RPMI8226 (cell line): ENCODE measurements at places on chromosomes 2 and 18.

GRCh38 chr2:231930593-231931281, 4.5 kb upstream of the NPPC start:
- no peak for DNase-seq

- no peak for DNase-seq
Observed at GRCh38 chr2:119372778-119373568, 6.2 kb downstream of the DBI start.

GRCh38 chr2:231369580-231370428, 25.7 kb upstream of the B3GNT7 start:
- no peak for DNase-seq

DNA sequence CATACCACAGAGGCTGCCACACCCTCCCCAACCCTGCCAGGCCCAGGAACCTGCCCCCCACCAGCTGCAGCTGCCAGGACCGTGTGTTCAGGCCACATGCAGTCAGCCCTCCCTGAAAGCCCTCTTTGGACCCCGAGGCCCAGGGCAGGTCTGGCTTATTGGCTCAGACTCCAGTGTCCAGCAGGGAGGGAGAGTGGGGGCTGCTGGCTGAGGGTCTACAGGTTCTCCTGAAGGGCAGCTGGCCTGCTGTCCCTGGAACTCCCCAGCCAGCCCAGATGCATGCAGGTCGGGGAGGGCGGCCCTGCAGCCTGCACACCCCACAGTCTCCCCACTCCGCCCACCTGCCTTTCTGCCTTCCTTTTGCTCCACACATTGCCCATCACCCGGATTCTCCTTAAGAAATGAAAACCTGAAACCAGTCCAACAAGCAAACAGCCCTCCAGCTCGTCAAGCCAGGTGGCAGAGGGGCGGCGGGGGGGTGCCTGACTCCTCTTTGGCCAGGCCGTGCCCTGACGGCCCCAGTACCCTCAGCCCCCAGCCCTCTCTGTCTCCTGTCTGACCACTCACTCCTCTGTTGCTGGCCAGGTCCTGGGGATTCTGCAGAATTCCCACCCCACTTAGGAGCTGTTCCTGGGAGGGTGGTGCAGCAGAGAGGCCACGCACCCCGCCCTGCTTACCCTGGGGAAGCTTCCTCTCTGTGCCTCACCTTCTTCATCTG, 18.0 kb downstream of the GPR35 start:
- DNase-seq, result no peak

- DNase-seq, result no peak
Observed at GRCh38 chr18:74840492-74841167, 243.0 kb downstream of the ZNF407 start.

GRCh38 chr2:106956416-106956815, 70.4 kb upstream of the ST6GAL2 start:
- DNase-seq, result no peak

DNA sequence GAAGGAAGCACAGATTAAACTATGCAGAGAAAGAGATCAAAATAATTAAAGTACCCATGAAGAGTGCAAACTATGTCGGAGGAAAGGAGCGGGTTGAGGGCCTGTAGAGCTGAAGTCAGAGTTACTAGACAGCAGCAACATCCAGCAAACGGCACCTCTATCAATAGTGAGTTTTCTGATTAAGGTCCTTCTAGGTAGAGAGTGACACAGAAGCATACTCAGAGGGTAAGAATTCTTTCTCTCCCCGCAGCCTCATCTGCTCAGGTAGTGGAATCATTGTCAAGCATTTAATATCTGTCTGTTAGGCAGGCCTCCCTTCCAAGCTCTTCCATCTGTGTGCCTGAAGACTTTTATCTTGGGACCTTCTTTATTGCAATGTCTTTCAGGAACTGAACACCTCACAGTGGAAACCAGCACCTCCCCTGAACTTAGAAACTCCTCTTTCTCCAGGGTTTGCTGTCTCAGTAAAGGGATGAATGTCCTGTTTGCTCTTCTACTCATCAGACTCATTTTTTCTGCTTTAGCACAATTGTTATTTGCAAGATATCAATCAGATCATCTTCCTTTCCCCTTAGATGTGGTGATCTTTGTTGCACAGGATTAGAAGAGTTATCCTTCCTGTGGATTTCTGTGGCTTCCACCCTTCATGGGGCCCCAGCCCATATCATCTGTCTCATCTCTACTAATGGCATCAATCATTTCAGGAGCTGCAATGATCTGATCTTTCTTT, 28.8 kb downstream of the SP140 start:
- no peak for DNase-seq

GRCh38 chr2:218152777-218153176, 14.0 kb downstream of the CXCR1 start:
- peak; percentile 49 for DNase-seq

DNA sequence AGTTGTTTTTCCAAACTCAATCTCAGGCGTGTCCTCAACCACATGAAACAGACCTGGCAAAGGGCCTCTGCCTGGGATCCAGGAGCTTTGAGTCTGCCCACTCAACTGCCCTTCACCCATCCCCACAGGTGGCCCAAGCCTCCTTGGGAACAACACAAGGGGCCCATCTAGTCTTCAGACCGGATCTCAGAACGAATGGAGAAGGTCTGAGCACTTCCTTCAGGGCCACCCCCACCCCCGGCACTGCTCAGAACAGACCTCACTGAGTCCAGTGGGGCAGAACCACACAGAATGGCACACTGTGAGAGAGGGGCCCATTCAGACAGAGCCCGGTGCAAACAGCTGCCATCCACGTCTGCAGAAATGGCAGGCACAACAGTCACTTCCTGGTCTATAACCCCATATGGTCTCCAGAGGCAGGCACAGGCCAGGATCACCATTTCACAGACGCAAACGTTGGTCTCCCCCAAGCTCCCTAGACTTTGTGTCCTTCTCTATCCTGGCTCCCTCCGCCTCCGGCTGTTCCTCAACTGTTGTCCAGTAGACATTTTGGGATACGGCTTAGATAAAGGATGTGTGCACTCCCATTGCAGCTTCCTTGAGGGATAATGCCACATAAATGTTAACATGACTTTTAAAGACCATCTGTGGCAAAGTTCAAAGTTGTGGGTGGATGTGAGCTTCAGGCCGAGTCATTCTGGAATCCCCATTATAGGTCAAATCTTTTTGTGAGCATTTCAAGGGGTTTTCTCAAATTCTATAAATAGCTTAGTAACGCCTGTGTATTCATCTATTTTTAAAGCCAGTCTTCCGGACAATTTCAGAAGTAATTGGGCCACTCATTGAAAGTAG, 149.7 kb downstream of the SMAD7 start:
- no peak for DNase-seq

DNA sequence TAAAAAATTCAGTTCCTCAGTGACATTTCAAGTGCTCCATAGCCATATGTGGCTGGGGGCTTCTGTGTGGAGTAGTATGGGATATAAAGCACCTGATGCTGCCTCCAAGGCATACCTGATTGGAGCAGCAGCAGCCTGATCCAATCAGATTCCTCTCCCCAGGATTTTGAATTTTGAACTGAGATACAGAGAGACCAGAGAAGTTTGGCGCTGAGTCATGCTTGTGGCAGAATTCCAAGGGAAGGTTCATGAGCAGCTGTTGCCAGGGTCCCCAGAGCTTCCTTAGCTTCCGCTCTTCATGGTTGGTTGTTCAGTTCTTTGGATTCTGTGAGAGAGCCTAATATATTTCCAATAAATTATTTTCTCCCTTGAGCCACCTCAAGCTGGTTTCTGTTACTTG, 29.0 kb upstream of the CFAP36 start:
- no peak for DNase-seq

GRCh38 chr2:632471-632870, 44.7 kb downstream of the TMEM18 start:
- no peak for DNase-seq

- DNase-seq, result no peak
Observed at GRCh38 chr2:137051778-137052398, 286.5 kb downstream of the THSD7B start.

DNA sequence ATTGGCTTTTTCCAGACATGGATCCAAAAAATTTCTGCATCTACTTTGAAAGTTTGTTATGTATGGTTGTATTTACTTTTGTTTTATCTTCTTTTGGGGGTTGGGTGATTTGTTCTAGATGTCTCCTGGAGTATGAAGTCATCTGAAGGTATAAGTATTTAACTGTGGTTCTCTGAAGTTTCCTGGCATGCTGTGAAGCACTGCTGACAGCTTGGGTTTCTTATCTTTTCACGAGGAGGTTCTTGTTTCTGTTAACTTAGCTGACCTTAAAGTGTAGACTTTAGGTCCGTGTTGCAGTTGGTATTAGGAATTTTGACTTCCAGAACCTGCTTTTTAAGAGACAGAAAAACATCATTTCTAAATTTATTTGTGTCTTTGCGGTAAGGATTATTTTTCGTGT, 15.9 kb downstream of the GLS start:
- no peak for DNase-seq

GRCh38 chr2:203407496-203407895, 79.3 kb downstream of the ABI2 start:
- no peak for DNase-seq

DNA sequence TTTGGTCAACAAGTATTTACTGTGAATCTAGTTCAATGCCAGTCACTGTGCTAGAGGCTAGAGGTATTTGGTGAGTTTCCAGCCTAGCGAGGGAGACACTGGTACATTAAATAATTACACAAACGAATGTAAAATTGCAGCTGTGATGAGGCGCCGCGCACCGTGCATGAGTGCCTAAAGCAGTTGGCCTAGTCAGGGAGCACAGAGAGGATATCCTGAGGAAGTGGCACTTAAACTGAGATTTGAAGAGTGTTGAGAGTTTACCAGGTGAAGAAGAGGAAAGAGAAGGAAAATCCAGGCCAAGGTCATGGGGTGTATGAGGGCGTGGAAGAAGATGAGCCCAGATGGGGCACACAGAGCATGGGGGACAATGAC, 157.6 kb upstream of the NDUFV2 start:
- DNase-seq, result no peak

GRCh38 chr18:12703664-12704063, 822 bp downstream of the PSMG2 start:
- DNase-seq, result peak; percentile 13

DNA sequence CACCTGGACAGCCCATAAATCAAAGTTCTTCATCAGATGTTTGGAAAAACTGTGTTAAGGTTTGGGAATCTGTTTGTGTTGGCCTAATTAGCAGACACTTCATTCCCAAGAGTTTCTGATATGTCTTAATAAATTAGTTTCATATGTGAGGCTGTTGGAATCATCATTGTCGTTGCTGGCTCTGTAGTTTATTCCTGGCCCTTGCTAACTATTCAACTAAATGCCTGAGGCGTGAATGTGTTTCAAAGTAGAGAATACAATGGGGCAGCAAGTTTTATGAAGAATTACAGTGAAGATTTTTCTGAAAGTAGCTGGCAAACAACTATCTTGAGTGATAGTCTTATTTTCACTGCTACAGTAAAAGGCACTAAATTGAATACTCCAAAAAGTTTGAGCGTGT, 141.1 kb downstream of the PARD3B start:
- no peak for DNase-seq

- DNase-seq, result no peak
Observed at GRCh38 chr2:237818066-237818473, 19.5 kb downstream of the RBM44 start.

DNA sequence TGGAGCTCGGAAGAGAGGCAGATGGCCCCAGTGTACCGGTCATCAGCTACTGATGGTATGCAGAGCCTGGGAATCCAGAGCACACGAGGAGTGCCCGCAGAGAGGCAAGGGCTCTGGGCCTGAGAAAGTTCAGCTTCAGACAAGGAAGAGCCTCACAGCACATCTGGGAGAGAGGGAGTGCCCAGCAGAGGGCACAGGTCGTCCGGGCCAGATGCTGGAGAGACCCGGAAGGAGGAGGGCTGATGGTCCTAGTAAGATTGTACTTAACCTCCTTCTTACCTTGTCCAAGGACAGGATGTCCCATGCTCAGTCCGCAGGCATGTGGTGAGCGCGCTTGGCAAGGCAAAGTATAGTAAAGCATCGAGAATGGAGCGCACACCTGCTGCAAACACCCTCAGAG, 24.4 kb upstream of the CHMP1B start:
- DNase-seq, result peak; percentile 52

- no peak for DNase-seq
Observed at GRCh38 chr18:22985250-22985649, 52.1 kb downstream of the RBBP8 start.

DNA sequence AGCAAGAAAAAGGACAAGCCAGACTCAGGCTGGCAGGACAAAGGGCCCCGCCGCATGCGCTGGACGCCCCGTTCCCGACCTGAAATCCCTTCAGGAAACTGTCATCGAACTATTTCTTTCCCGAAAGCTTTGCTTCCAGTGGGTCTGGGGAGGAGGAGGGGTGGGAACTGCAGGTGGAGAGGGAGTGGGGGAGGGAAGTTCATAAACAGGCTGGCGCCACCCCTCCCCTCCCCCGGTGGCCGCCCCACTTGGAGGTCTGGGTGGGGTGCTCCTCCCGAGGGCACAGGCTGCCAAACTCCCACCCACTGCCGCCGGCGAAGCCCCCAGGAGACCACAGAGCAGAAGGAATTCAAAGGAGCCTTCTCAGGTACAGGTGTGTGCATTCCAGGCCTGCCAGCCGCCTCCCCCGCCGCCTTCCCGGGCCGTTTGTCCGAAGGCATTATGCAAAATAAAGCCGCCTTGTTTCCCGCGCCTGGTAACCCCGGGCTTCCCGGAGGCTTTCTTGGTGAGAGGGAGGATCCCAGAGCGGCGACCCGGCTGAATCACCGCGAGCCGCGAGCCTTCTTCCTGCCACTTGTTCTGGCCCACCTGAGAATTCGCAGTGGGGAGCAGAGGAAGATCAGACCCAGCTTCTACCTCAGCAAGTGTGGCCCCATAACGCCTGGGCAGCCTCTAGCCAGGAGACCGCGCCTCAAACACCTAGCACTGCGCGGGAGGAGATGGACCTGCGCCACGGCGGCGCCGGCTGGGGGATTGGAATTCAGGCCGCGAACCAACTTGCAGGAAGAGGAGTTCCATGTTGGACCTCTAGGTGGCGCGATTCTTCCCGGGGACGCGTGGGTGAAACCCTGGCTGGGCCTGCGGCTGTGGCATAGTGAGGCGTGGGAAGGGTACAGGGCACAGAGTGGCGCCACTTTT, 101.9 kb downstream of the FOXI3 start:
- DNase-seq, result peak; percentile 15

GRCh38 chr2:68436270-68436669, 30.8 kb downstream of the FBXO48 start:
- DNase-seq, result no peak
